ENCODE measurements at places on chromosomes 5 and 9. TPM values are rescaled to one million over a fixed set of nuclear protein-coding genes. Genes with fewer than 3 reads are reported as not detected.
A peak's percentile ranks its signal among the peaks of the same experiment; 100 is the strongest.

GRCh38 chr5:76836585-76836984 is 13.2 kb upstream of the S100Z start:
- no peak for DNase-seq

DNA sequence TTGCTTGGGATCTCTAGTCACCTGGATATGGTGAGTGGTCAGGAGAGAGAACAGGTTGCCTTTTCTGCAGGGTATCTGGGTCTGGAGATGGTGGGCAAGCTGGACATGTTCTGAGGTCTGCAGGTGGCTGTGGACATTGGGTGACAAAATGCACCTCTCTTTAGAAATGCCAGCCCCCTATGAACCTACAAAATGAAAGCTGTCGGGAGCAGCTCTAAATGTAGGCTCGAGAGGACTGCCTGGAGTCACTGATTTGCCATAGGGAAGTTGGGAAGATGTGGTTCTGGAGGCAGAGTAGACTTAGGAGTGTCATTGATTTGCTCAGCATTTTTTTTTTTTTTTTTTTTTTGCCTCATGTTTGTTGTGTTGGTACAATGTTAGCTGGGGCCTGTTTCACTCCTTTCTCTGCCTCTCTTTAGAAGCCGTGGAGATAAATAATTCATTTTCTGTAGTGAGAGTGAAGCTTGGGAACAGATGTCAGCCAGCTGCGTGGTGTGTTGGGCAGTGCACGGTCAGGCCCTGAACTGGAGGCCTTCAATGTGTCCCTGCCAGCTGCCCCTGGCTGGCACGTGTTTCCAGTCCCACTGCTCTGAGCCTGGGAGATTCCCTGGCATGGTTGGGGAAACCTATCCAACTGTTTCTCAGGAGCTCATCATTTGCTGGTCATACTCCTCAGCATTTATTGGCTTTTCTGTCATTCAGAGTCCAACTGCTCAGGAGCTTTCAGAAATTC is 5.4 kb downstream of the RGS3 start:
- no peak for DNase-seq

DNA sequence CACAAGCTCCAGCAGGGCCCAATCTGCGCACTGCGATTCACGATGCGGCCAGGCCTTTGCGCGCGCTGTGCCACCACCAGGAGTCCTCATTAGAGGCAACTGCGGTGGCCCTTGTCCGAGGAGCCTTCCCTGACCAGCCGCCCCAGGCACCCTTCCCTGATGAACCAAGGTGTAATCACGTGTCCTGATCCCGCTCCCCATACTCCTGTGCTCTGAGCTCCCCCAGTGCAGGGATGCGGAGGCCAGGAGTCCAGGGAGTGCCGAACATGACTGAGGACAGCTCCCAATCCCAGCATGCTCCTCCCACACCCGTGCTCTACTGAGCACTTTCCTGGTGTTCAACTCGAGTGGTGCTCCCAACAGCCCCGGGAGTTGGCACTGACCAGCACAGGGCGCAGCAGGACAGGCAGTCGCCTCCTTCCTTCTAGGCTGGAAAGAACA is 134.8 kb downstream of the ZNF354C start:
- DNase-seq, result no peak

DNA sequence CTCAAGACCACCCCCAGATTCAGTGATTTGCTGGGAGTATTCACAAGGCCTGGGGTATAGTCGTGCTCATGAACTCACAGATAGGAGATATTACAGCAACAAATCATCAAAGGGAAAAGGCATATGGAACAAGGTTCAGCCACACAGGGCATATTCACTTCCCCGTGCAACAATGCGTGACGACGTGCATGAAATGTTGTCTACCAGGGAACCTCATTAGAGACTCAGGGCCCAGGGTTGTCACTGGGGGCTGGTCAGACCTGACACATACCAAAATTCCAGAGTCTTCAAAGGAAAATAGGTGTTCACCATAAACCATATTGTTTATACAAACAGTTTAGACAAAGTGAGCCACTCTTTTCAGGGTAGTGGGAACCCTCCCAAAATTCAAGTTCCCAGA is 212.4 kb downstream of the RFK start:
- no peak for DNase-seq

DNA sequence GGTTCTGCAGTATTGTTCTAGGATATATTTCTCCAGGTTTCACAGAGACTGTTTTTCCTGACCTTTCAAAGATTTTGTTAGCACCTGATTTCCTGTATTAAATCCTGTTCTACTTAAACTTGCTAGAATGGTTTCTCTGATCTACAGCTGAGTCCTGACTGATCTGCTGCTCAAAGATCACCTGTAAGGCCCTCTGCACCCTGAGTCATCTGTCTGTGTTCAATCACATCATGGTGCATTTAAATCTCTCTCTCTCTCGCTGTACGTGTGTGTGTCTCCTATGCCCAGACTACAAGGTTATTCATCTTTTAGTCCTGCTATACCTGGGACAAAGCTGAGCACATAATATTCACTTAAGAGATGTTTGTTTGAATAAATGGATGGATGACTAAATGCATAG is 13.3 kb upstream of the C5orf63 start:
- DNase-seq, result no peak

DNA sequence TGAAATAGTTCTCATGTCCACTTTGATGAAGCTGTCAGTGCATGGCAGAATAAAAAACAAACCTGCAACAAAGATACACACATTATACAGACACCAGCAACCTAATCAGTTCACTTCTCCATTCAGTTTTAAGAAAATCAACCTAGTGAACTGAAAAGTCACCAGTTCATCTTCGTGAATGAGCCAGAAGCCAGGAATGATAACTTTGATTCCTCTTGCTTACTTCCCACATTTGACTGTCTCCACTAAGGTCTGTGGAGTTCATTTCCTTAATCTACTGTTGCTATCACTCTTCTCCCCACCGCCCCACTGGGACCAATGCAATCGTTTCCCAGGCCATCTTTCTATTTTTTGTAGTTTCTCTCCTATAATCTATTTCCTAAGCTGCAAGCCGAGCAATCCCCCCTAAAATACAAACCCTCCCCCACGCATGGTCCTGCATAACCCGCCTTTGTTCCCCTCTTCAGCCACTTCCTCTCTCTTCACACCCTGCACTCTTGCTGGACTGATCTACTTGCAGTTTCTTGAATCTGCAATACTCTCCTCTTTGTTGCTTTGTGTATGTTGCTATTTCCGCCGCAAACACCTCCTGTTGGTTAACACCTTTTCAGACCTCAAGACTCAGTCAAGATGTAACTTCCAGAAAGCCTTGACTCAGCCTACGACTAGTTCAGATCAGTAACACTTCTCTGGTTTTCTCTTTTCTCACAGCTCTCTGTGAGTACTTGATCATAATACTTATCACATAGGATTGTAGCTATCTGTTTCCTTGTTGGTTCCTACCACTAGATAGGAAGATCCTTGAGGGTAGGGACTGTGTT is 16.6 kb downstream of the STOM start:
- peak; percentile 69 for DNase-seq

DNA sequence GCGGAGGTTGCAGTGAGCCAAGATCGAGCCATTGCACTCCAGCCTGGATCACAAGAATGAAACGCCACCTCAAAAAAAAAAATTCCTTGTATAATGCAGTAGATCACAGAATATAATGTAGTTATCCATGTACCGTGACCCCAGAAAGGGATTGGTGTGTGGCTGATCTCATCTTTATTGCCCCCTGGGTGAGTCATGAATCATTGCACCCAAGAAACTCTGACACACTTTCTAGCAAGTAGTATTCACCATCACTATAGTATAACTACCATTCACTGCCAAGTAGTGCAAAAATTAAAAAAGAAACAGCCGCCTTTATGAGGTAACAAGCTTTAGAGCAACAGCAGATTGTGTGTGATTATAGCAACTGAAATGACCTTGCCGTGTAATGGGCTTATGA is 23.7 kb upstream of the ANKH start:
- no peak for DNase-seq

DNA sequence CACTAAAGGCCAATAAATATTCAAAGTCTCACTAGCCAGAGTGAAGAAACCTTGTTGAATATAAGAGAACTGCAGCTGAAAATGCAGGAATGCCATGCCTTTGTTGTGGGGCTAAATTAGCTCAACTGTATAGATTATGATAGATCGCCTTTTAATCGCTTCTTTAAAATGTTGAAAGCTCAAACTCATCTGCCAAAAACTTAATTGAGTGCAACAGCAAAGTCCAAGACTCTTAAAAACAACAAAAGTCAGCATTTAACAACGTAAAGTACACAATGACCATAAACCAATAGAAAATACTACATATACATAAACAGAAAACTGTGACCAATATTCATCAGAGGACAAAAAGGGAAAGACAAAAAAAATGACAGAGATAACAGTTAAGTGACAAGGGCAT is 585.0 kb upstream of the CDH6 start:
- DNase-seq, result no peak

Gene CATSPER3
- 0.69 TPM for total RNA-seq

GRCh38 chr9:77166193-77166592 is 11.1 kb upstream of the VPS13A start:
- DNase-seq, result no peak

DNA sequence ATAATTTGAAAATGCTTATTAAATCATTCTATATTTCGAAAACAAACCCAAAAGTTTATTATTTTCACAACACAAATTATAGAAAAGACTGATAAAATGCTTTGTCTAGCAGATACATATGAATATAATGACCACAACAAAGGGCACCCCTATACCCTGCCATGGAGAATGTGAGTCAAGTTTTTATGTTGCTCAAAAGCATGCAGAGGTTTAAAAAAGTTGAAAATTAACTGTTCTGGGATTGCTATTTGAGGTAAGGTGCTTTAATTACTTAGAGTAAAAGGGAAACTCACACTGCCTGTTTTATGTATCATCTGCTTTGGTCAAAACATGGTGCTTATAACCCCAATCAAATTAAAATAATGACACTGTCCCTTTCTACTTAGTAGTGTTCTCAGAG is 41.0 kb downstream of the MLANA start:
- DNase-seq, result no peak

DNA sequence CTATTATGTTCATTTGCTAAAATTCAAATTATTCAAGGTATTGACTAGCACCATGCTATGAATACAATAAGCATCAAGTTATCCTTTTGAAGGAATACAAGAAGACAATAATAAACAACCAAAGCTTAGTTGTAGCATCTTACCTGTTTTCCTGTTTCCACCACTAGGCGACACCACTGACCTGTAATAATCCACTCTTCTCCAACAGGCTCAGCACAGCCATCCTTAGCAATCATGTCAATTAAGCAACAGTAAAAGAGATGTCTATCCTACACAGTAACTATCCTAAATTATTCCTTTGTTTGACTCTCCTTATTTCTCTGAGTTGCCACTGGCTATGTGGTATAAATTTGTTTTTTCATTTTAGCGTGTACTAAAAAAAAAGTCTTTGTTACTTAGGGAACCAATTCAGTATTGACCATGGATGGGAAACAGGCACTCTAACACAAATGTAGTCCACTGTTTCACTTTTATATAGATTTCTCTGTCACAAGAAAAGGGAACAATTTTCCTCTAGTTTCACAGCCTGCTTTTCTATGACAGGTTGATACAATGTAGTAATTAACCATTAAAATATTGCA is 46.2 kb downstream of the PCA3 start:
- peak; percentile 58 for DNase-seq

Gene FBP1
- 0.39 TPM for total RNA-seq

GRCh38 chr5:160466889-160467554 is 45.4 kb downstream of the PTTG1 start:
- no peak for DNase-seq

DNA sequence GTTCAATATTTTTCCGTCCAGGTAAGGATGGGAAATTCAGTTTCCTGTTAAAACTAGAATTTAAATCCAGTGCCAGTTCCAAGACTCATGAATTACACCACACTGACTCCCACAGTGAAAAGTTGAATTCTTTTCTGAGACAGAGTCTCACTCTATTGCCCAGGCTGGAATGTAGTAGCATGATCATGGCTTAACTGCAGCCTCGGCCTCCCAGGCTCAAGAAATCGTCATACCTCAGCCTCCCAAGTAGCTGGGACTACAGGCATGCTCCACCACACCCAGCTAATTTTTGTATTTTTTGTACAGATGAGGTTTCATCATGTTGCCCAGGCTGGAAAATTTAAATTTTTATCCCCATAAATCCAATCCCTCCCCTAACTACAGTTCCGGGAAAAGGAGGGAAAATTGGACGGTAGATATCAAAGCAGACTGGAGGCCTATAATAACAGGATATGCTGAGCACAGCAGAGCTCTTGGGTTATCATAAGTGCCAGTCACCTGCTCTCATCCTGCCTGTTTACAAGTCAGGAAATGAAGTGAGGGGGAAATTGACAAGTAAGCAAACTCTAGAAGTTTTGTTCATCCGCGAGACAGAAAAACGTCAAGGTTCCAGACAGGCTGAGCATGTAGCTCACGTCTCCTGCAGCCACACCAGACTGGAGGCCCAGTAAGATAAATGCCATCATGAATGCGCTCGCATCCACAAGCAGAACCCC is 105.7 kb downstream of the UGCG start:
- peak; percentile 29 for DNase-seq

- DNase-seq, result no peak
Measured at GRCh38 chr5:132233811-132234683, 6.4 kb upstream of the P4HA2 start.

DNA sequence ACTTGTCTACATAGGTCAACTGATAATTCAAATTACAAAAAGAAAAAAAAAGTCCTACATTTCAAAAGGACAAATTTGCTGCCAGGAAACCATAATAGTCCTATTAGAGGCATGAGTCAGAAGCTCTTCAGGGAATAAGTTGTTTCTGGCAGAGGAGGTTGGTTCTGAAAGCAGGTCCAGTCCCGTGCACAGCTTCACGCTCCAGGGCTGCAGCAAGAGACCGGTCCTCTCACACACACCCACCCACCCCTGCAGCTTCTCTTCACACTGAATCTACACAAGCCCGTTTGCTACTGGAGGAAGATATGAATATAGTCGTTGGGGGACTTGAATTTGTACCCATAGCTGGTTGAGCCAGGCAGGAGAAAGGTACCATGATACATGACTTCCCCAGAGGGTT is 36.9 kb upstream of the SLC1A3 start:
- DNase-seq, result no peak

GRCh38 chr5:77360381-77360780 is 131.7 kb downstream of the WDR41 start:
- no peak for DNase-seq

GRCh38 chr5:61493973-61494372 is 161.9 kb downstream of the ZSWIM6 start:
- DNase-seq, result no peak

Gene CCDC187
- total RNA-seq, result 0.05 TPM

- DNase-seq, result no peak
Measured at GRCh38 chr9:100394816-100395215, 32.1 kb upstream of the MSANTD3 start.

GRCh38 chr5:132776131-132776937 is 705 bp downstream of the SEPTIN8 start:
- peak; percentile 17 for DNase-seq
